ENCODE measurements at places on chromosomes 7 and 10.

GRCh38 chr7:39952374-39952773 is 2.3 kb downstream of the CDK13 start:
- DNase-seq: peak; percentile 33

- DNase-seq: peak; percentile 92
Measured at GRCh38 chr10:6045314-6045848, 16.8 kb downstream of the IL2RA start.

GRCh38 chr7:111744501-111745155 is 182.3 kb upstream of the IMMP2L start:
- DNase-seq: no peak

DNA sequence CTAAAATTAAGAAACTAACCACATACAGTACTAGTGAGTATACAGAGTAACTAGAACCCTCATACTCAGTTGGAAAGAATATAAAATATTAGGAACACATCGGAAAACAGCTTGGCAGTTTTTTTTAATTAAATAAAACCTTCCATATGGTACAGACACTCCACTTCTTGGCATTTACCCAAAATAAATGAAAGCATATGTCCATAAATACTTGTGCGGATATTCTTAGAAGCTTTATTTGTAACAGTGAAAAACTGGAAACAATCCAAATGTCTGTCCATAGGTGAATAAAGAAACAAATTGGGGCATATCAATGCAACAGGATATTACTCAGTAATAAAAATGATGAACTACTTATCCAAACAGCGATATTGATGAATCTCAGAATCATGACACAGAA is 410.0 kb downstream of the HTR7 start:
- DNase-seq: no peak

DNA sequence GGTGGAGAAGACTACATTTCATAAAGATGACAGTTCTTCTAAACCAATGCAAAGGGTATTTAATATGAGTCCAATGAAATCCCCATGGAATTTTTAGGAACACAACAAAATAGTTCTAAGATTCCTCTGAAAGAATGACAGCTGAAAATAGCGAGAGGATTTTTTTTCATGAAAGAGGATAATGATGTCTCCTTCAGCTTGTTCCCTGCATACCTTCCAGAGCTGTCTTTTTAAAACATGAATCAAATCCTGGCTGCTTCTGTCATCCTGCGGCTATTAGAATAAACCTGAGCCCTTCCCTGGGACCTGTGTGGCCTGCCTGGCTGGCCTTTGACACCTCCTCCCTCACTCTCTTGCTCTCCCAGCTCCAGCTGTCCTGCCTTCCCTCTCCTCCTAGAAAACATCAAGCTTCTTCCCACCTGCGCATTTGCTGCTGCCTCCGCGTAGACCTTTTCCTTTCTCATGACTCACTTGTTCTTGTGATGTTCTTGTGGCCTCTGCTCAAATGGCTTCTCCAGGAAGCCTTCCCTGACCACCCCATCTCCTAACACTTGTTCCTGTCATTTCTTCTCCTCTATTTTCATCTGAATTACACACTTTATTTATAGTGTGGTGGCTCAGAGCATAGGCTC is 57.4 kb downstream of the EEPD1 start:
- DNase-seq: no peak

DNA sequence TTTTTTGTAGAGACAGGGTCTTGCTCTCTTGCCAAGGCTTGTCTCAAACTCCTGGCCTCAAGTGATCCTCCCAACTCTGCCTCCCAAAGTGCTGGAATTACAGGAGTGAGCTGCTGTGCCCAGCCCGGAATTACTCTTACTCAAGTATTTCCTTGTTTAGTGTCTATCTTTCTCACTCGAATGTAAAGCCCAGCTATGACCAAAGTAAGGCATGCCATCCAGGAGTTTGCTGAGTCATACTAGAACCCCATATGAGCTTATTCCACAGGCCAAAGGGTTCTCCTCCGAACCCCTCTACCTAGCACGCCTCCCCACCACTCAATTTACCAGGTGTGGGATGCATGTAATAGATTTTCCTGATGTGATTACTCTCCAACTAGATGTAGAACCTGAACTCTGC is 166.6 kb upstream of the AUTS2 start:
- no peak for DNase-seq

DNA sequence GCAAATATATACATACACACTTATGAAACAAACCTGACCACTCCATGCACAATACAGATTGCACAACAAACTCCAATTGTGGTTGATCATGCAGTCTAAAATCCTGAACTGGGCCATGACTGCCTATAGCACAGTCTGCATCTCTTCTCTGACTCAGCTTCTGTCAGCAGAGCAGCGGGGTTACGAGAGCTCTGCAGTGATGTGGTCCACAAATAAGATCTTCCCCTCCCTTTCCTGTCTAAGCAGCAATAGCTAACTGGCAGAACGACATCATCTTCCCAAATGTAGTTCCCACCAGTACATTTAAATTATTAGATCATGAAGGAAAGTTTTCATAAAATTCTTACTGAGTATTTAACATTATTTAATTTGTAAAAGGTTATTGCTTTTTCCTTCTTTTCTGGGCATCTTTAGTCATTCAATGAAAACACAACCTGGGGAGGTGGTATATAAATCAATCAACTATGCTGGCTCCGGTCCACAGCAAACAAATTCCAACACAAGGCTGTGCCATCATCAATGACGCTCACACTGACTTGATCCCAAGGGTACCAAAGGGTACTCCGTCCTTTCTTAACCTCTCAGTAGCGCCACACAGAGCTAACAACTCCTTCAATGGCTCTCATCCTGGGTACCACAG is 17.1 kb downstream of the ARHGAP21 start:
- peak; percentile 51 for DNase-seq

DNA sequence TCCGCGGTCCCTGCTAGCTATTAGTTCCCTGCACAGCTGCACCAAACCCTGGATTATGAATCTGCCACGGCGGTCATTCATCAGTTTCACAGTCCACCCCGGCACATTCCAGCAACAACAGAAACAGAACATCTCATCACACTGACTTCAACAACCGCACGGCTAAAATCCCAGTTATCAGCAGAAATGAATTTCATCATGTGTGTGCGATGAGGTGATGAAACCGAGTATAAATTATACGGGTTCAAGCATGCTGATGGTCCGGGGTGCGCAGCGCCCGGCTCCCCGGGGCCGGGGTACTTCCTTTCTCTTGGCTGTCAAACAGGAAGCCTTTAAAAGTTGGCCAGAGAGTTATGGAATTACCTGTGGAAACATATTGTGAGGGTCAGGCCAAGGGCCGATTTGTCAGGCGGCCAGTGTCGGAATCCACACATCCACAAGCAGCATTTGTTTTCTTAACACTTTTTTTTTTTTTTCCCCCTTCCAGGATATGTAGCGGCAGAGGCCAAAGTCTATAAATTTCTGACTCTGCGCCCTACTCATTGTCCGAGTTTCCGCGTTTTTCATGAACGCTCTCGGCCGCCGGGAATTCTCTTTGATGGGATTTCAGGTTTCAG is 420.9 kb upstream of the MGMT start:
- no peak for DNase-seq

DNA sequence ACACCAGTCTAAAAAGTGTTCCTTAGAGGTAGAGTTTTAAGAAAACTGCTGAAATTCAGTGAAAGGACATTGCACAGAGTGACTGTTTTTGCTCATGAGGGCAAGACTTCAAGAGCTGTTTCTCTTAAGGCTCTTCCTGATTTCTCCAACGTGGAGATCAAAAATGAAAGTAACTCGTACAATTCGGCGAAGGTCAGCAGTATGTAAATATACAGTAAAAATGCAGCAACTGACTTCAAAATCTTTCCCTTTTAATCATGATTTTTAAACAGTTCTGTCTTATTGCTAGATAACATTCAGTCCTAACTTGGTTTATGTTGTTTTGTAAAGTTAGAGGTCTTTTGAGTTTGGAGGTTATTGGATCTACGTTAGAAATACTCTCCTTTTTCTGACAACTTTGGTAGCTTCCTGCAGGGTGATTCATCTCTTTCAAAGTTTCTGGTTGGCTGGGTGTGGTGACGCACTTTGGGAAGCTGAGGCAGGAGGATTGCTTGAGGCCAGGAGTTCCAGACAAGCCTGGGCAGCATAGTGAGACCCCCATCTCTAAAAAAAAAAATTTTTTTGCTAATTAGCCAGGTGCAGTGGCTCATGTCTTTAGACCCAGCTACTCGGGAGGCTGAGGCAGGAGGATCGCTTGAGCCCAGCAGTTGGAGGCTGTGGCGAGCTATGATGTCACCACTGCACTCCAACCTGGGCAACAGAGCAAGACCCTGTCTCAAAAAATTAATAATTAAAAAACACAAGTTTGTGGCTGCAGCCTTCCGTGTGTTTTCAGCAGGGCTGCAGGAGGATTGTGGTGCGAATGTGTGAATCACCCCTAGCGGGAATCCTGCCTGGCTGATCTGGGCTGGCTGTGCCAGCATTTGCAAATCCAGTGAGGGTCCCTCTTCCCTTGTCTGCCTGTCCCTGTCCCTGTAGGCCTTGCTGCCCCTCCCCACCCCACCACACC is 29.2 kb upstream of the AP5Z1 start:
- peak; percentile 57 for DNase-seq

DNA sequence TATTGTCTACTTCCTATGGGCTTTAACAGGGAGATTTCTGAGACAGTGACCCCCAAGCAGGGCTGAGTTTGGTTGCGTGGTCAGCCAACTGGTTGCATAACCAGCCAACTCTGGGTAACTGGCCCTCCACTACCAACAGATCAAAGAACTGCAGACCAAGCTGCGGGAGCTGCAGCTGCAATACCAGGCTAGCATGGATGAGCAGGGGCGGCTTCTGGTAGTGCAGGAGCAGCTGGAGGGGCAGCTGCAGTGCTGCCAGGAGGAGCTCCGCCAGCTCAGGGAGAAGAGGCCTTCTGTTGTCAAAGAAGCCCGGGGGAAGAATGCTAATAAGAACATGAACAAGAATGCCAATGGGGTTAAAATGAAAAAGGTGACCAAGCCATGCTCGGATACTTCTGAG is 15.7 kb upstream of the FLNC start:
- no peak for DNase-seq

DNA sequence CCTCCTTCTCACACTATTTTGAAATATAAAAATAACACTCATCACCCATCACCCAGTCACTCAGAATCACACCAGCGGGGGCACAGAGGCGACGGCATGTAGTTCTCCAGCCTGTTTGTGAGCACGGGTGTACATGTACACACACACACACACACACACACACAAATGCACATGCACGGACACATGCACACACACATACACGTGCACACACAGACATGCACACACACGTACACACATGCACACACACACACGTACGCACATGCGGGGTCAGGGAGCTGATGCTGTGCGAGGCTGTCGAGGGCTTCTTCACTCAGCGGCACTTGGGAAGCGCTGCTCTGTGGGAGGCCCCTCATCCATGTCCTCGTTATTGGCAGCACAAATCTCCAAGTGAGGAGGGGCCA is 178.8 kb downstream of the ELFN1 start:
- no peak for DNase-seq

GRCh38 chr10:61891906-61892585 is 9.5 kb upstream of the ARID5B start:
- DNase-seq: no peak

- DNase-seq: no peak
Measured at GRCh38 chr10:68559251-68559650, 886 bp upstream of the TET1 start.

GRCh38 chr10:10961072-10961471 is 56.6 kb upstream of the CELF2 start:
- DNase-seq: no peak

GRCh38 chr10:112775892-112776674 is 174.0 kb upstream of the TCF7L2 start:
- no peak for DNase-seq

GRCh38 chr10:8060010-8060703 is 5.7 kb downstream of the GATA3 start:
- peak; percentile 76 for DNase-seq

DNA sequence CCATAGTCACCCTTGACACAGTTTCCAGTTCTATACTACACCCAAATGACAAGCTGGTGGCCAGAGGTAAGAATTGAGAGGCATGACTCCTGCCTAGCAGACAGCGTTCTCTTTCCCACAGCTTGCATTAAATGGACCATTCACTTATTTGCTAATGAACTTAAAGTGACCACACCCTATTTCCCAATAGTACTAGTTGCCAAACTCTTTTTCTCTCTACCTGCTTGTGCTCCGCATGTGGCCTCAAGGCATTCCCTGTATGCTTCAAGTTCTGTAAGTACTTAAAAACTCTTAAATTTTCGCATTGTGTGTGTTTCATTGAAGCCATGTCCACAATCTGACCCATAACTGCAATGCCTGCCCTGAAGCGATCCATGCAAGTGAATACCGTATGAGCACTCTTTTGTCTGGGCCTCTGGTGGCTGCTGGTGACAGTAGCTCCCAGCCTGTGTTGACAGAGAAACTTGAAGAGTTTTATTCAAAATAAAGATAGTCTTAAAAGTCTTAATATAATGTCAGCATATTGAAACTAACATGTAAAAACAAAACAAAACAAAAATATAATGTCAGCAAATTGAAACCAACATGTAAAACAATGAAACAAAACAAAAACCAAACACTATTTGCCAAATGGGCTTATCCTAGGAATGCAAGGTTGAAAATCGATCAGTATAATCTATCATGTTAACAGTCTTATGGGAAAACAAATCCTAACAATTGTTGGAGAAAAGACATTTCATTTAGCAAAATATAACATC is 73.6 kb downstream of the CCSER2 start:
- no peak for DNase-seq

DNA sequence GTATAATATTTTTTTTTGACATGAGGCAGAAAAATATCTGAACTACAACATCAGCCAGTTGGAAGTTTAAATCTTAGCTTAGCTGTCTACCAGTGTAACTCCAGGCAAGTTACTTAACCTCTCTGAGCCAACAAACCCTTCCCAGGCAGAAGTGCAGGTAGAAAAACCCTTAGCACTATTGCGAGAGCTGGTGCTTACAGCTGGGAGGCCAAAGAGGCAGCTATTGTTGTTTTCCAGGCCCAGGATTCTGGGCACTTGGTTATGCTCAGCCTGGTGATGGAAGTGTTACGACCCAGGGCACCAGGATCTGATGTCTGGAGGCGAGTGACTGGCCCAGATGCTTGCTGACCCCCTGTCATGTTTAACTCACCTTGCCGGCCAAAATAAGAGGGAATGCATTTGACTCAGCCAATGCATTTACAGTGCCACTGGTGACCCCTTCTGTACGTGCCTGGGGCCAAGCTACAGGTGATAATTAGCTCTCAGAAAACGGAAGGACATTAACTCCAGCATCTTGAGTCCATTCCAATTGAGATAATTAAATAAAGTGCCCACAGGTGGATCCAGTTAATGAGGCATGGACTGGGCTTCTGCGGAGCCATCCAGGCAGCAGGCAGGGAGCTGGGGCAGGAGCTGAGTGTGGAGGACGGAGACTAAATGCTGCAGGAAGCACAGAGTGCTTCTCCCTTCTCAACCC is 126.5 kb upstream of the HABP2 start:
- DNase-seq: no peak

GRCh38 chr7:93055543-93056107 is 62.2 kb downstream of the SAMD9 start:
- peak; percentile 48 for DNase-seq

GRCh38 chr10:24958721-24959381 is 6.4 kb upstream of the PRTFDC1 start:
- no peak for DNase-seq

GRCh38 chr10:99461230-99461629 is 30.8 kb upstream of the GOT1 start:
- no peak for DNase-seq

Measured in KBM-7 (cell line).